ENCODE measurements at places on chromosomes 13 and 19.

DNA sequence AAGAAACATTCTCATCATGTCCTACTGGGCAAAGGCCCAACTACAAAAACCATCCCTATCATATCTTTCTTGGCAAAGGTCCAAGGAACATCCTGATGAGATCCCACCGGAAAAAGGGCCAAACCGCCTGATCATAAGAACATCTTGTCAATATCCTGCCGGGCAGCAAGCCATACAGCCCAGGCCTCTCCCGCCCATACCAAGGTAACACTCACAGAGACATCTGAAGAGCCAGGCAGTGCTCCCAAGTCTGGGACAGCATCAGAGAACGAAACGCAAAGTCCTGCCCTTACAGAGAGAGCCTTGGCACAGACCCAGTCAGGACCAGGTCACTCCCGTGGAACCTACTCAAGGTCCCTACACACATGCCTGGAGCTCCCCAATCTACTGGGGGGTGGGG lies 18.5 kb upstream of the ZNF331 start:
- no peak for DNase-seq

DNA sequence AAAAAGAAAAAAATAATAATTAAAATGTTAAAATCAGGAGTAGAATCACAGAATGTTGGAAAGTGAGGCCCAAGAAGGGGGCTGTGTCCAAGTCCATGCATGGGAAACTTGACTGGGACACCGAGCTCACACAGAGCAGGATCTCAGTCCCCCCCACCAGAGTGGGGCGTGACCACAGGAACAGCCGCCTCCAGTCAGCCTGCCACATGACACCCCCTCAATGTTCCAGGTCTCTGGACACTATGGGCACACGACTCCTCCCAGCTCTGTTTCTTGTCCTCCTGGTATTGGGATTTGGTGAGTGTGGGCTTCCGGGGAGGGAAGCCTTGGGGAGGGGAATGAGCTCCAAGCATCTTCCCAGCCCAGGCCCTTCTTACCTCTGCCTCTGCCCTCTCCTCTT lies 2.4 kb downstream of the APOC2 start:
- no peak for DNase-seq

GRCh38 chr19:10388957-10389356 lies 8.6 kb upstream of the TYK2 start:
- peak; percentile 87 for DNase-seq

DNA sequence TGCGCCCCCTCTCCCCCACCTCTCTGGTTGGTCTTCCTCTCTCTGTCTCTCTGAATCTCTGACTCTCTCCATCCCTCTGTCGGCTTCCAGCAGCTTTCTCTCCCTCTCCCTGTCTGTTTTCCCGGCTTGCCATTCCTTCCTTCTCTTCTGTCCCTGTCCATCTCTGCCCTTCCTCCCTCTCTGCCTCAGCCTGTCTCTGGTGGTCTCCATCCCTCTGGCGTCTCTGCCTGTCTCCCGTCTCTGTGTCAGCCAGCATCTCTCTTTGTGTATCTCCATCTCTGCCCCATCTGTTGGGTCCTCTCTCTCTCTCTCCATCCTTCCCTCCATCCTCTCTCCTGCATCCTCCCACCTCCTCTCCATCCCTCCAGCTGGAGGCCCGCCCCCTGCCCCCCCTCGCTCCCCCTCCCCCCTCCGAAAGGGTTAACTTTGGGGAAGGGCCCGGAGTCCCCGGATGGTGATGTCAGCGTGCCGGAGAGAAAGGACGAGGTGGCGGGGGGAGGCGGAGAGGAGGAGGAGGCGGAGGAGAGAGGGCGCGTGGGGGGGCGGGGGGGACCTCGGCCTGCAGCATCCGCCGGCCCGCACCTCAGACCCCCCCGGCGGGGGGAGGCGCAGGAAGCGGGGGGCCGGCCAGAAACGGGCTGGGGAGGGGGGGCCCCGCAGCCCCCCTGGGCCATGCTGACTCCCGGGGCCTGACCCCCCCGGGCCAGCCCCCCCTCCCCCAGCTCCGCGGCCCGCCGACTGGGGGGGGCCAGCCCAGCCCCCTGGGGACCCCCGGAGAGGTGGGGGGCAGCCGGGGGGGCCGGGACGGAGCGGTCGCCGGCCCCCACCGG lies at the start of gene BRSK1:
Gene BRSK1, plus strand, starts transcription at position 450 of the 830 bp plus-strand sequence. CDS start 446 bp downstream, outside the sequence.
- peak; percentile 48 for DNase-seq

DNA sequence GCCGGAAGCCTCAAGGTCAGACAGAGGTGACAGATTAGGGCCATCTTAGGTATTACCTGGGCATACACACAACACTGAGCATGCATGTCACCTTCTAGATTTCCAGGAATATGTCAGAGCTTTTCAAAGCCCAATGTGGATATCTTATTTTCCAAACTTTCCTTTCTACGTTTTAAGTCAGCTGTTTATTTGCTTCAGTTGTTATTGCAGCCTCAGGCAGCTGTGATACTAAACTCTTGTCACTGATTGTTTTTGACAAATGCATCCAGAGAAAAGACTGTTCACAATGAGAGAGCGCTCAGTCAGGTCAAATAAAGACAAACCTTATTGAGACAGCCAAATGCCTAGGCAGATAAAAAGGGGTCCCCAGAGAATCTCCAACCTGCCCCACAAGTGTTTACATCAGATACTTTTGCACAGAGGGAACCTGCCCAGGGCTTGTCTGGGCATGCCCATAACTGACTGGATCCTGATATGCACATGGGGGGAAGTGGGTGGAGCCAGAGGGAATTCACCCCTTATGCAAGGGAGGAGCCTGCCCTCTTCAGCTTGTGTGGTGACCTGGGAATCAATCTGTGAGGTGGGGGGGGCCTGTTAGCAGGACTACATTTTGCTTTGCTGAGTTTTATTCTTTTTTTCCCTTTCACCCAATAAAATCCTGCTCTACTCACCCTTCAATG lies 28.5 kb downstream of the MED4 start:
- DNase-seq, result no peak

- peak; percentile 27 for DNase-seq
Measured at GRCh38 chr19:15702534-15702930, 25.3 kb upstream of the OR10H2 start.

DNA sequence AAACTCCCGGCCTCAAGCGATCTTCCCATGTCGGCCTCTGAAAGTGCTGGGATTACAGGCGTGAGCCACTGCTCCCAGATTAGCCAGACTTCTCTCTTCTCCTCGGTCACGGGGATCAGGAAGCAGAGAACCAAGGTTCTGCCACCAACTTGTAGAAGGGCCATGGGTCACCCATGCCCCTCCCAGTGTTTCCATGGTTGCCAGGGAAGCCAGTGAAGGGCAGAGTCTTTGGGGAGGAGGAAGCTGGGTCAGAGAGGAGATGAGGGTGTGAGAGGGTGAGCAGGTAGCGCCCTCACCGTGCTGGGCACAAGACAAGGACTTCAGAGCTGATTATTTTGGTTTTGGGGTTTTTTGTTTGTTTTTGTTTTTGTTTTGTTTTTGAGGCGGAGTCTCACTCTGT lies 77.1 kb downstream of the GNG7 start:
- no peak for DNase-seq

GRCh38 chr13:38979891-38980749 lies 10.5 kb downstream of the STOML3 start:
- no peak for DNase-seq

DNA sequence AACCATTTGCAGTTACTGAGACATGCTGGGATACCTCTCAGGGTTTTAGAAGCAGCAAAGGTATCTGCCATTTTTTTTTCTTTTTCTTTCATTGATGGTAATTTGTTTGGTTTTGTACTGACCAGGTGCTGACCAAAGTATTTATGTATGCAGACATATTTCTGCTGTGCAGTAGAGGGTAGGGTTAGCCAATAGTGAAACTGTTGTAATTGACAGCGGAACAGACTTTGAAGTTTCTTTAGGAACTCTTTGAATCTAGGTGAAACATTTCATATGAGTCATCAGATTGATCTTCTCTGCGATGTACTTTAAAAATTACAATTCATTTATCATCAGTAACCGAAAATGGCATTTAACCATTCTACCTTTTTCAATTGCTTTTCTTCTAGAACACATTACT lies 63.0 kb downstream of the ITGBL1 start:
- DNase-seq, result no peak

DNA sequence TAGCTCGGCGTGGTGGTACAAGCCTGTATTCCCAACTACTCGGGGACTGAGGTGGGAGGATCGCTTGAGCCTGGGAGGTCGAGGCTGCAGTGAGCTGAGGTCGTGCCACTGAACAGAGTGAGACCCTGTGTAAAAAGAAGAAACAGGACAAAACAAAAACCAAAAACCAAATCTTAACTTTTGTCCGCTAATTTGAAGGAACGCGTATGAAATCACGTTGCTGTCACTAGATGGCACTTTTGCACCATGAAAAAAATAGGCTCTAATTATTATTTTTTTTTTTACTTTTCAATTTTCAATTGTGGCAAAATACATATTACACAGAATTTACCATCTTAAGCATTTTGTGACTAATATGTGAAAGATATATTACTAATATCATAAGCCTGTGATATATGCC lies 17.6 kb upstream of the ZNF835 start:
- DNase-seq, result no peak

- no peak for DNase-seq
Measured at GRCh38 chr13:108779308-108779707, 149.9 kb downstream of the MYO16 start.

DNA sequence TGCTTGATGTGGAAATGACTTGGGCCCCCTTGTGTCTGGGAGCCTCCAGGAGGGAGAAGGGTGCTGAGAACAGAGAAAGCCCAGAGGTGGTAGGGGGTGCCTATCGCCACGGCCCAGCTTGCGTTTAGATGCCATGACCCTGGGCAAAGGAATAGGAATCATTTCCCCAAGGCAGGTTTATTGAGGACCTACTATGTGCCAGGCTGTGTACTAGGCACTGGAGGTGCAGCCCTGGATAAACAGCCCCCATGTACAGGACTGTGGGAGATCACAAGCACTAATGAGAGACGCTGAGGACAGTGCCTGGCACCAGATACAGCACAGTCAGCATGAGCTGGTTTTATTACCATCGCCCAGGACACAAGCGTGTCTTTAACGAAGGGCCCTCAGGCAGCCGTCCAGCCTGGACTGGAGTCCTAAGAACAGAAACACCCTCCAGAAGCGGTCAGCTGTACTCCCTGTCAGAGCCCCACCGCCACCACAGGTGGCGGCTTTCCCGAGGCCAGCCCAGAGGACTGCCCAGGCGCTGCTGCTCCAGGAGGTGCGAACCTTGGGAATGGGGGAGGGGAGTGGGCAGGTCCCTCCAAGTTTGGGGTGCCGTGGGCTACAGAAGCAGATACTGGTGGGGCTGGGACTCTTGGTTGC lies 4.6 kb downstream of the TMEM147 start:
- no peak for DNase-seq

- no peak for DNase-seq
Measured at GRCh38 chr19:44943801-44944249, 1.8 kb downstream of the APOC4 start.

DNA sequence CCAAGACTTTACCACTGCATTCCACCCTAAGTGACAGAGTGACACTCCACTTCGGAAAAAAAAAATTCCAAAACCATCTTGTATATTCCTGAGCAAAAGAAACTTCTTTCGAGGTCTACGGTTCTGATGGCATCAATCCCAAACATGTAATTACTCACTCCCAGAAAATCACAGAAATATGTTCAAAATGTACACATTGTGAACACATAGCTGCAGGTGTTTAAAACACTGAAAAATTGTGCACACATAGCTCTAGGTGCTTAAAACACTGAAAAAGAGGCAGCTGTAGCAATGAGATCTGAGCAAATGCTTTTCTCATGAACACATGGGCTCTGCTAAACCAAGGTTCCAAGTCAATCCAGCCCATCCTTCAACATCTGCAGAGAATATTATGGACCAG lies 14.0 kb upstream of the ZNF468 start:
- no peak for DNase-seq

- no peak for DNase-seq
Measured at GRCh38 chr19:42619271-42619670, 24.5 kb upstream of the CEACAM8 start.

GRCh38 chr19:1811942-1812425 lies at the start of gene ATP8B3:
Gene ATP8B3 (minus strand): TSS chr19:1812276. CDS start chr19:1811736, 540 bp downstream.
- DNase-seq, result peak; percentile 73

All from activated gamma-delta T cell treated with Interleukin-2 at 50 U/mL for 16 hours (primary cell).